ENCODE measurements at places on chromosomes 5 and 9.
A peak's percentile ranks its signal among the peaks of the same experiment; 100 is the strongest.

DNA sequence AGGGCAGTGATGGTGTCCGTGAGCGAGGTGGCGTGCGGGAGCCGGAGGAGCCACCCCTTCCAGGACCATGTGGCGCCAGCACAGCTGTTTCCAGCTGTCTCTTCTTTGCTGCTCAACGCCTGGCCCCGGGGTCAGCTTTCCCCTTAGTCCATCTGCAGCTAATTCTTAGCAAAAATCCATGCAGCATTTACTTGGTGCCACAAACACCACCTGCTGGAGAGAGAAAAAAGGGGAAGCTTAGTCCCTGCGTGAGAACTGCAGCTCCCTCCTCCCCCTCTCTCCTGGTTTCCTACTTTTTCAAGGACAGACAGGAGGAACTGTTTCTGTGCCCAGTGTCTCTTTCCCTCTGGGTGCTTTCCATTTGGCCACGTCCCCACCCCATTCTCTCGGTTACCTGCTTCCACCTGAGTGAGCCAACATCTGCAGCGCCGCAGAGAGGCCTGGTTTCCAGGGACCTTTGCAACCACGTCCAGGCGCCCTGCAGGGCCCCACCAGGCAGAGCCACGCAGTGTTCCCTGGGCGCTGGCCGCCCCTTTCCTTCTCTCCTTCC, 3.4 kb downstream of the SLC6A19 start:
- no peak for DNase-seq

GRCh38 chr9:105218673-105219072, 25.8 kb upstream of the SLC44A1 start:
- no peak for DNase-seq

DNA sequence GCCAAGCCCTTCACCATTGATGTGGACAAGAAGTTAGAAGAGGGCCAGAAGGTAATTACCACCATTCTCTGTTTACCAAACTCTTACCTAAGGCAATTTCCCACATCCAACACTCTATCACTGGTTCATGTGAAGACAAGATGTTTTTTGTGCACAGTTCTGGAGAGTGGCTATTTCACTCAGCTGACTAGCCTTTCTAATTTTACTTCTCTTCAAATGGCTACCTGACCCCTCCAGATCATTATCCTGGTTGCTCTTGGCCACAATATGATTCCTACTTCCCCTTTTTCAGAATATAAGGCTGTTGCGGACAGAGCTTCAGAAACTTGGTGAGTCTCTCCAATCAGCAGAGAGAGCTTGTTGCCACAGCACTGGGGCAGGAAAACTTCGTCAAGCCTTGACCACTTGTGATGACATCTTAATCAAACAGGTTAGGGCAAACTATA, 7.1 kb downstream of the KIF20A start:
- DNase-seq, result no peak

- DNase-seq, result no peak
Measured at GRCh38 chr9:123686131-123686828, 243.6 kb downstream of the DENND1A start.

DNA sequence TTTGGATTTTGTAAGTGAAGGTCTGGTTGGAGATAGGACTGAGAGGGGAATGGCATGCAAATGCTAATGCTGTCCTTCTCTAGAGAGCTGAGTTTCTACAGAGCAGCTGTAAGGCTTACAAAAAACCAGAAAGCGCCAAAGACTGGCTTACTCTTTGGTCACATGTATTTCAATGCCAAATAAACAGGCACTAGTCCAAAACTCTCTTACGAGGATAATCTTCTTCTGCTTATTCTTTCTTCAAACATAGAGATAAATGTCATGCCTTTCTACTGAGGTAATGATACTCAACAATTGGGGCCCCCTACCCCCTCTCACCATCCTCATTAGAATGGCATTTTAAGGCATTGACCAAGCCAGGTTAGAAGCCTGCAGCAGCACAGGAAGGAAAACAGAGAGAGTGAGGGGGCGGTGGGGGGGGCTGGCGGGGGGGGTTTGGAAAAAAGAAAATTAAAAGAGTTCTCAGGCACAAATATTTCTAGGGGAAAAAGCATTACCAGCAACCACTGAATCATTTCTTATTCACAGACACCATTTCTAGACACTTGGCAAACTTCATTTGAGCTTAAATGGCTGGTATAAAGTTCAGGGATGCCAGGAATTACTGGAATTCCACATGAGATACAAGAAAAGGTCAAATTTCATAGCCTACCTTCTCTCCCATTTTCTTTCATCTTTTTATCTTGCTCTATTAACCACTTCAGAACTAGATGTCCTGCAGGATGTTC, 34.0 kb downstream of the PUM3 start:
- DNase-seq, result peak; percentile 23

GRCh38 chr5:154779105-154779504, 23.9 kb downstream of the LARP1 start:
- peak; percentile 6 for DNase-seq

DNA sequence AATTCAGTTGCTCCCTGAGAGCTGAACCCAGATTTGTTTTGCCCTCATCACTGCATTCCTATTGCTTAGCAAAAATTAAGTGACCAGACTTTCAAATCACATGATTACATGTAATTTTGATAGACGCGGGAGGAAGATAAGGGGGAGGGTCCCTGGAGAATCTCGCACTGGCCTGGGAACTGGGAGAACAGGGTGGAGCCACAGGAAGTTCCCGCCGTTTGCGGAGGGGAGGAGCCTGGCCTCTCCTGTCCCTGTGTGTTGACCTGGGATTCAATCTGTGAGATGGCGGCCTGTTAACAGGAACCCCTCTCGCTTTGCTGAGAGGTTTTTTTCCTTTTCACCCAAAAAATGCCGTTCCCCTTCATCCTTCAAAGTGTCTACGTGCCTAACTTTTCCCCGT, 142.9 kb upstream of the OR13F1 start:
- no peak for DNase-seq

DNA sequence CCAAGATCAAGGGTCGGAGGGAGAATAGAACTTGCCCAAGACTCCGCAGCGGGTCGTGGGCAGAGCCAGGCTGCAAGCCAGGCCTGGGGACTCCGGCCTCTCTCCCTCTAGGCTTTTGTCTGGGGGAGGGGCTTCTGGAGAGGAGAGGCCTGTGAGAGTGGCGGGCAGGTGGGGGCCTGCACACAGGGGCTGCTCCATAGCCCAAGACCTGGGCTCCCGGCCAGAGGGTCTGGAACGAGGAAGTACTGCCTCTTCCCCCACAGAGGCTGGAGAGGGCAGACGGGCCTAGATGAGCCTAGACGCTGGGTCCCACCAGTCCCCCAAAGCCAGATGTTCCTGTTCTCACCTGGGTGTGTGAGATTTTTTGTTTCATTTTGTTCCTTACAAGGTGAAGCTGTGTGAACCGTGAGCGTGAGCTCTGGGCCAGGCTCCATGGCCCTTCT, 5.2 kb upstream of the ST6GALNAC6 start:
- no peak for DNase-seq

Data from T1000 (cell line).